Bronchial epithelial cell (primary cell): ENCODE measurements at places on chromosomes 3 and 15. TPM values are rescaled to one million over a fixed set of nuclear protein-coding genes. Genes with fewer than 3 reads are reported as not detected.

PIERCE2 gene
- total RNA-seq = 1.8 and 2.9 TPM in 2 replicates

HYKK gene
- 1.2 and 1.3 TPM in 2 replicates for total RNA-seq

OR5K2 gene
- total RNA-seq = not detected in 2 replicates

GRCh38 chr3:177405191-177405672, 207.9 kb upstream of the TBL1XR1 start:
- DNase-seq = no peak

GRCh38 chr3:37969596-37970100, 20.9 kb upstream of the VILL start:
- DNase-seq = no peak

GRCh38 chr3:71172189-71172588, 411.3 kb downstream of the FOXP1 start:
- no peak for DNase-seq

DNA sequence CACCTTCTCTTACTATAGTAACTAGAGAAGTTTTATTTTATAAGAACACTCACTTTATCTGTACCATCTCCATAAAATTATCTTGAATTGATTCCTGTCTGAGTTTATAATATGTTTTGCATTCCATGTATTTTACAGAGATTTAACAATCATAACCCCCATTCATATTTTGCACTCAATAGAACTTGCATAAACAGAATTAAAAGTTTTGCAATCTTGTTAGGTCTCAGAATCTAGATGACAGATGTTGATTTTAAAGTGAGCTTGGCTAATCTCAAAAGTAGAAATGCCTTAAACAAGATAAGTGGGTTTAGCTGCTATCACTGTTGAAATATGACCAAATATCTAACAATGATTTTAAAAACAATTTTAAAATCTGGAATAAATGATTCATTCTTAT, 107.9 kb upstream of the EPHA6 start:
- no peak for DNase-seq

GRCh38 chr3:122825460-122825859, 30.6 kb downstream of the SLC49A4 start:
- DNase-seq = no peak

DNA sequence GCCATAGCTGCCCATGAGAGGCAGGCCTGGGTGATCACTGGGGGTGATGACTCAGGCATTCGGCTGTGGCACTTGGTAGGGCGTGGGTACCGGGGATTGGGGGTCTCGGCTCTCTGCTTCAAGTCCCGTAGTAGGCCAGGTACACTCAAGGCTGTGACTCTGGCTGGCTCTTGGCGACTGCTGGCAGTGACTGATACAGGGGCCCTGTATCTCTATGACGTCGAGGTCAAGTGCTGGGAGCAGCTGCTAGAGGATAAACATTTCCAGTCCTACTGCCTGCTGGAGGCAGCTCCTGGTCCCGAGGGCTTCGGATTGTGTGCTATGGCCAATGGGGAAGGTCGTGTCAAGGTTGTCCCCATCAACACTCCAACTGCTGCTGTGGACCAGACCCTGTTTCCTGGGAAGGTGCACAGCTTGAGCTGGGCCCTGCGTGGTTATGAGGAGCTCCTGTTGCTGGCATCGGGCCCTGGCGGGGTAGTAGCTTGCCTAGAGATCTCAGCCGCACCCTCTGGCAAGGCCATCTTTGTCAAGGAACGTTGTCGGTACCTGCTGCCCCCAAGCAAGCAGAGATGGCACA, 5.3 kb downstream of the WDR6 start:
- no peak for DNase-seq

DNA sequence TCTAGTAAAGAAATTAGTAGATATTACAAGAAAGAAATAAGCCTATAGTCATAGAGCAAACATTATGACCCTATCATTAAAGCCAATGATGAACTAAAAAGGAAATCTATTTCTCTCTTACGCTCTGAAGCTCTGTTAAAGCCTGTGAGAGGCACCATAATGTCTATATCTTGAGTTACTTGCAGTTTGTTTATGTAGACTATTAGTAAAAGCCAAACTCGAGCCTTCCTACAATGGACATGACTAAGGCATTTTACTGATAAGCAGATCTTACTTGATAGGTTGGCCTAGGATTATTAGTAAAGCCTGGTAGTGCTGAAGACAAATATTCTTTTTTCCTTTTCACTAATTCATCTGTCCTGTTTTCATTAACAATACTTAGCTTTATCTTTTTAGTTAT, 32.7 kb downstream of the LRRC3B start:
- DNase-seq = no peak

DNA sequence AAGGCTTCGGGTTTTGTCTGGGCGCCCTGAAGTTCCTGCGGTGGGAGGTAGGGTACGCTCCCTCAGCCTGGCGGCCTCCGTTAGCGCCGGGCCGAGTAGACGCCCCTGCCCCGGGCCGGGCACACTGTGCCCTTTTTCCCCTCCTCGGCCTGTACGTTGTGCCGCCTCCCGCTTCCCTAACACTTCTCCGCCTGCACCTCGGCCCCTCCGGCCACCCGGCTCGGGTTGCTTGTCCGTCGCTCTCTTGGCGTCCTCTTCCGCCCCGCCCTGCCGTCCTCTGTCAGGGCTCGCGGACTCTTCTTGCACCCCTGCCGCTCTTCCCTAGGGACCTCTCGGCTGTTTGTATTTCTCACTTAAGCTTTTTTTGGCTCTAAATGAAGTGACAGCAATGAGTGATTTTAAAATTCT, 384 bp downstream of the KNL1 start:
- DNase-seq = peak; percentile 37

DNA sequence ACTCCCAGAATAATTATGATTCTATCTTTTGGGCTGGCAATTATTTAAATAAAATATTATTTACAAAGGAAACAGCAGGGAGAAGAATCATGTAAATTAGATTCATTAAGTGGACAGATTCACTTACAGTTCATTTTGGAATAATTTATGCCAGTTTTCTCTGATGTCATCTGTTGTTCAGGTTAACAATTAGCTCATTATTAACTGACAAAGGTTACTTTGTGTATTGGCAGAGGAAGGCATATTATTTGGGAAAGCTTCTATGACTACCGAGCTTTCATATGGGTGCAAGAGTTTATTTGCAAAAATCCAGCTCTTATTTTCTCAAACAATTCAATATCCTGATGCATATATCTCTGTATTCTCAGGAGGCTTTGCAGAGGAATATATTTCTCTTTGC, 224.4 kb downstream of the CHST2 start:
- DNase-seq = no peak

DNA sequence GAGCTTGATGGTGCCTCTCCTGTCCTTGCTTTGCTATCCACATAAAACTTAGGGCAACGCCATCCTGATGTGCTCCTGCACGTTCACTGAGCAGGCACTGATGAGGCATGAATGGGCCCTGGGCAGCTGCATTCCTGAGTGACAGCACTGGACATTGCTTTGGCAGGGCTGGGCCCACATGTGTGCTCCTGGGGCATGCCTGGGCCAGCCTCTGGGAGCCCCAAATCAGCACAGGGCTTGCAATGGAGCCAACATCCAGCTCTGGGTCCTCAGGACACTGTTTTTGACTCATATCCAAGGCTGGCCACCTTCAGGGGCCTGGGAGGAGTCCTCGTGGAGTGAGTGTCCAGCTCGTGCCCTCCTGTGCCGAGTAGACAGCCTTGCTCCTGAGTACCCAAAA, 5.9 kb upstream of the TKT start:
- DNase-seq = peak; percentile 82

DNA sequence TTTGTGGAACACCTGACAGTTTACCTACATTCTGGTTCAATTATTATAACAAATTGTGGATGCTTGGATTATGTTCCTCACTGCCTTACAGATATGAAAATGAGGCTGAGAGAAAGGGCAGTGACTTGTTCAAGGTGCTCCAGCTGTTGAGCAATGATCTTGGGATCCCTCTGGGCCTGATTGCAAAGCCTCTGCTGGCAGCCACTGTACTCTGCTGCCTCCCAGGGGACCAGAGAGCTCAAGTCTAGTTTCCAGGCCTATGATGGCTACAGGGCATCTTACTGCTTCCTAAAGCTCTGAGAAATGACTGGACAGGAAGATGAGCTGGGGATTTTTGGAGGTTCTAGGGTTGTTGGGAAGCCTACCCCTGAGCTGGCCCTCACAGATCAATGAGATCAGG, 2.3 kb upstream of the SHC4 start:
- peak; percentile 80 for DNase-seq

DNA sequence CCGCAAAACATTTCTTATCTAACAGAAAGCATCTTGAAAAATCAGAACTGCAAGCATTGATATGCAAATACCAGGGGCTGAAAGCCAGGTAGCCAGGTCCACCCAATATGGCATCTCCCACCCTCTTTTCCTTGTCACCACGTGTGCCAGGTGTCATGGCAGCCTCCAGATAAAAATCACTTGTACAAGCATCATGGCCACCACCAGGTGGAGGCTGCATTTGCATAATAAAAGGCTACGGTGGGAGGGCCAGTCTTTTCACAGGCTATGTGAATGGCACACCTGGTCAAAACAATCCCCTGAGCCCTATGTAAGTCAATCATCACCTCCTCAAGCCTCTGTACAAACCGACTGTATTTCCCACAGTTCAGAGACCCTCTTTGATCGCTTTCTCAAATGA, 1233.1 kb upstream of the ALCAM start:
- DNase-seq = no peak

DNA sequence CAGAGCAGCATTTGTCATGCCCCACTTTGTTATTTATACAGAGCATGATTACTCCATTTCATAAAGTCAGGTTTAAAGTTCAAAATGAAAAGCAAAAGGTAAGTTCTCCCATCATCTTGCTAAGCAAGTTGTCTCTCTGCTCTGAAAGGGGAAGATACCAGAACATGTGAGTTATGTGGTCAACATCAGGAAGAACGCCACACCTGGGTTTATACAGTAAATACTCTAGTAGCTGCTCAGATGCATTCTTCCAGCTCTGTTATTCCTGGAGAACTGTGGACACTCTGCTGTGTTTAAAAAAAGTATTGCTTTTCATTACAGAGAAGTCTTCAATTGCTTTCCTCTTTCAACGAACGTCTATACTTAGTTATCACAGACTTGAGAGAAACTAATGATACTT, 145.7 kb downstream of the PLCL2 start:
- peak; percentile 31 for DNase-seq
